ENCODE measurements at places on chromosomes 3 and 15.

- no peak overlapping the region for H3K4me3 ChIP-seq
- H3K36me3 ChIP-seq = peaks cover 3% of the 10 kb centered on the region
- DNase-seq = no peak
- no peaks in the 10 kb centered on the region for H3K27me3 ChIP-seq
- H3K4me1 ChIP-seq = no peaks in the 10 kb centered on the region
Observed at GRCh38 chr15:55224892-55225291, 28.2 kb upstream of the RSL24D1 start.

DNA sequence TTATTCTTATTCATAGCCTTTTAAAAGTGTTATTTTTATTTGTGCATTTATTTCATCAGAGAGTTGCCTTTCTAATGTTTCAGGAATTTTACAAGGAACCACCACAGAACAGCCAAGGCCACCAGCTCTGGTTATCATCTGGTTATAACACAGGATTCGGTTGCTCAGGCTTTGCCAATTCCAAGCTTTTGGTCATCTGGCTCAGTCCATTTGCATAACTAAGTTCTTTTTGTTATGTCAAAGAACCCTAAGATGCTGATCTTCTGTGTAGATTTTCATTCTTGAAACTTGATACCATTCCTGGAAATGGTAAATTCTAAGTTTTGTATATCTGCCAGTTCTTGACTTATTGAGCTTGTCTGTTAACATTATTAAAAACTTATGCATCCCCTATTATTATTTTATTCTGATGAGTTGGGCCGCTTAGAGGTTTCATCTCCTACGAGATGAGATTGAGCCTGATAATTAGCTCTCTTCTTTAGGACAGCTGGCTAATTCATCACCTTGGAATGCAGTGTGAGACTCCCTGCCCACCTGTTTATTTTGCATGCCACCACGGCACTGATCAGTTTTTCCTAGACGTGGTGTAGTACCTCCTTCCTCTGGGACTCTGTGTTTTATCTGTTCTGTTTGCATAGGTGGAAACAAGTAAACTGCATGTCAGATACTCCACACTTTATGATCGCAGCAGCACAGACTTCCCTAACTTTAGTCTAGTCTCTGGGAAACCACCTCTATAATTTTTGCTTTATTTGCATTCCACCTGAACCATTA, 264.8 kb downstream of the SLCO3A1 start:
- no peak overlapping the region for H3K4me3 ChIP-seq
- peaks cover 30% of the 10 kb centered on the region for H3K4me1 ChIP-seq
- H3K36me3 ChIP-seq = no peaks in the 10 kb centered on the region

- no peak overlapping the region for H3K27ac ChIP-seq
- H3K4me1 ChIP-seq = no peaks in the 10 kb centered on the region
- H3K27me3 ChIP-seq = peaks cover 3% of the 10 kb centered on the region
- no peak overlapping the region for H3K4me3 ChIP-seq
- DNase-seq = no peak
- no peaks in the 10 kb centered on the region for H3K36me3 ChIP-seq
Observed at GRCh38 chr3:89303701-89304100, 196.3 kb downstream of the EPHA3 start.

DNA sequence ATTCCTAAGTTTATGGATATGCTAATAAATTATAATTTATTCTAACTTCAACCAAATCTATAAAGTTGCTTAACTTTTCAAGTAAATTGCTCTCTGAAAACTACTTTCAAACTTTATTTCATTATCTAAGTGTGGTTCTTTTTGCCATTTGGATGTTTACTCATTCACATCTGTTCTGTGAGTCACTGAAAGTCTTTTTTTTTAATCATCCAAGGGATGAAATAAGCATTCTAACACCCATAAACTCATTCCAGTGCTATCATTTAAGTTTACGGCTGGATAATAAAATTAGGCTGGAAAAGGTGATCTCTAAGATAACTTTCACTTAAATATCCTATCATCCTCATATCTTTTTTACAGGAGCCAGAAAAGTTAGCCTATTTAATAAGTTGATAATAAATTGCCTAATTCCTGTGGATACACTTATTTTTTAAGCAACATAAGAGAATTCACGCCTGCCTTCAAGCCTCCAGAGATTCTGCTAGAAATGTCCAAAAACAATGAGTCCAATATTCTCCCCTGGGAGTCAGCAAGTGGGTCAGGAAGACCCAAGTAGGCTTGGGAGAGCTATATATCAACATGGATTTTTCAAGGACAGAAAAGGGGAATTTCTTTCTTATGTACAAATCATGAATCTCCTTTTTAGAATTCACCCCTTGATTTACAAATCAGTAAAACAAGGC, 25.8 kb downstream of the SCG3 start:
- H3K4me3 ChIP-seq = no peak overlapping the region
- DNase-seq = no peak
- no peaks in the 10 kb centered on the region for H3K36me3 ChIP-seq

DNA sequence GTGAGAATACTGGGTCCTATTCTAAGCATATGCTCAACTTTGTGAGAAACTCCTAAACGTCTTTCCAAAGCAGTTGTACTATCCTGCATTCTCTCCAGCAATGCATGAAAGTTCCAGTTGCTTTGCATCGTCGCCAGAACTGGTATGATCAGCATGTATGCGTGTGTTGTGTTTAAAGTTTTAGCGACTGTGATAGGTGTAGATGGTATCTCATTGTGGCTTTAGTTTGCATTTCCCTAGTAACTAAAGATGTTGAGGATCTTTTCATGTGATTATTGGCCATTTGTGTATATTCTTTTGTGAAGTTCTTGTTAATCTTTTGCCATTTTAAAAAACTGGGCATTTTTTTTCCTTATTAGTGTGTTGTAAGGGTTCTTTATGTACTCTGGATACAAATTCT, 115.1 kb downstream of the SPATA16 start:
- H3K4me3 ChIP-seq = no peak overlapping the region
- H3K27ac ChIP-seq = no peak overlapping the region
- H3K4me1 ChIP-seq = no peaks in the 10 kb centered on the region
- DNase-seq = no peak

GRCh38 chr3:167728176-167728575, 6.5 kb downstream of the PDCD10 start:
- no peaks in the 10 kb centered on the region for H3K27me3 ChIP-seq
- H3K27ac ChIP-seq = no peak overlapping the region
- DNase-seq = no peak
- H3K36me3 ChIP-seq = no peaks in the 10 kb centered on the region
- H3K4me1 ChIP-seq = peaks cover 12% of the 10 kb centered on the region

- H3K27ac ChIP-seq = no peak overlapping the region
- peaks cover 12% of the 10 kb centered on the region for H3K4me1 ChIP-seq
- no peak overlapping the region for H3K4me3 ChIP-seq
- H3K27me3 ChIP-seq = no peaks in the 10 kb centered on the region
- no peaks in the 10 kb centered on the region for H3K36me3 ChIP-seq
Observed at GRCh38 chr3:8966820-8967348, 3.6 kb upstream of the RAD18 start.

All from adrenal gland (tissue), 19 donors.